ENCODE measurements at places on chromosomes 5 and 9. TPM values are rescaled to one million over a fixed set of nuclear protein-coding genes. Genes with fewer than 3 reads are reported as not detected.

DNA sequence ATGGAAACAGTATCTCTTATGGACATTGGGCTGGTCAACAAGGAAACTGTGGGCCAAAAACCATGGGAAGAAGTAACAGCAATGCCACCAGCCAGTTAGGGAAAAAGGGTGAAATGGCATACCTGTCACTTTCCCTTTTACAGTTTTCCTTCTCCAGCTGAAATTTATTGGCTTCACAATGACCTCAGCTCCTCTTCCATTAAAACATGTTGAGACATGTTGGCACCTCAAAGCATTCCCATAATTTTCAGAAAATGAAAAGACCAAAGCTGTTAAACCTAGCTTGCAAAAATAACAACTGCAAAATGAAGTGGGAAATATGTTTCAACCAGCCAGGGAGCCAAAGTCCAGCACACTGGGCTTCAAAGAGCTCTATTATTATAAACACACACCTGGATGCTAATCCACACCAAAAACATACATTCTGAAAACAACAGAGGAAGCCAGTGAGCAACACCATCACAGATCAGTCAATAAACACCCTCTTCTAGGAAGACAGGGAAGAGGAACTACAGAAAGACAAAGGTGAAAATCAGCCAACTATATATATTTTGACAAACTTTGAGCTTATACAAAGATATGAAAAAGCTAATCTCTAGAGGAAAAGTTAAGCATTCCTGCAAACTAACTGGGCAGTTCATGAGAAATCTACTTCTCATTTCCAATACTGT lies 78.4 kb upstream of the PTGER4 start:
- H3K36me3 ChIP-seq, result no peaks in the 10 kb centered on the region
- H3K27me3 ChIP-seq, result no peaks in the 10 kb centered on the region
- DNase-seq, result no peak
- no peak overlapping the region for H3K4me3 ChIP-seq
- no peak overlapping the region for H3K27ac ChIP-seq
- H3K4me1 ChIP-seq, result peaks cover 9% of the 10 kb centered on the region

DNA sequence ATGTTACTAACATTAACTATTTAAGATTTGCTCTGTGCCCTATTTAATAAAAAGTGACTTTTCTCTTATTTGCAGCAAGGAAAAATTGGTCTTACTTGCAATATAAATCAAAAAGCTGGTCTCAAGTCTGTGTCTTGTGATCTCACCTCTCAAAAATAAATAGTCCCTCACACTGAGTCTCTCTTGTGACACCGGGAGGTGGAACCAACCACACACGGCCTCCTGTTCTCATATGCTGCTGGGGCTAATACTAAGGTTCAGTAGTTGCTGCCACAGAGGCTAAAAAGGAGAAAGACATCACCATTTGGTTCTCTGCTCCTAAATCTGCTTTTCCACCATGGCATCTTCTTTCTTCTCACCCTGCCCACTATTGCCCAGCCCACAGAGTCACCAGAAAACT lies 175.8 kb upstream of the FTMT start:
- H3K36me3 ChIP-seq, result no peaks in the 10 kb centered on the region
- H3K27ac ChIP-seq, result no peak overlapping the region
- DNase-seq, result no peak
- H3K4me1 ChIP-seq, result no peaks in the 10 kb centered on the region

- H3K4me3 ChIP-seq, result no peak overlapping the region
- H3K27ac ChIP-seq, result no peak overlapping the region
- no peaks in the 10 kb centered on the region for H3K36me3 ChIP-seq
- H3K4me1 ChIP-seq, result no peaks in the 10 kb centered on the region
These were observed 122.1 kb upstream of the ADAMTS16 start for GRCh38 chr5:5017827-5018577.

DNA sequence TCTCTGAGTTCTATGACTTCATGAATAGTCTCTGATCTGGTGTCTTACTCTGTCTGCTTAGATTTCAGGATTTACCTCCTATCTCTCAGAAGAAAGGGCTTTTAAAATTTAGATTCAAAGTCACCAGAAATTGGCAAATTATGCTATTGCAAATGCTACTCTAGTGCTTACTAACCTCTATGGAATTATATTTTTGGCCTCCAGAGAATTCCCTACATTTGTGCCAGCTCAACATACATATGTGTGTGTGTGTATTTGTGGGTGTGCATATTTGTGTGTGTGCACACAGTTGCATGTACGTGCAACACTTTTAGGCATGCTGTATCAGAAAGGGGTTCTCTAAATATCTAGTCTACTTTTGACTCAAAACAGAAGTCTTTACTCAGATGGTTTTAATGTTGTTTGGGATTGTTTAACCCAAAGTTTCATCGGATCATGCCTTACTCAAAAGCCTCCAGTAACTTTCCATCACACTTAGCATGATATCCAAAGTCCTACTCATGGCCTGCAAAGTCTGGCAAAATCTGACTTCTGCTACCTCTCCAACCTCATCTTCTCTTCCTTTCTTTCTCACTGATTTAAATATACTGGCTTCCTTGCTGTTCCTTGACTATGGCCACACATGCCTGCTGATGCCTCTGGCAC lies 147.6 kb upstream of the NR3C1 start:
- peak overlapping the region; percentile 68 for H3K27ac ChIP-seq
- peaks cover 16% of the 10 kb centered on the region for H3K4me1 ChIP-seq
- H3K27me3 ChIP-seq, result no peaks in the 10 kb centered on the region
- H3K36me3 ChIP-seq, result no peaks in the 10 kb centered on the region
- DNase-seq, result peak; percentile 40

DNA sequence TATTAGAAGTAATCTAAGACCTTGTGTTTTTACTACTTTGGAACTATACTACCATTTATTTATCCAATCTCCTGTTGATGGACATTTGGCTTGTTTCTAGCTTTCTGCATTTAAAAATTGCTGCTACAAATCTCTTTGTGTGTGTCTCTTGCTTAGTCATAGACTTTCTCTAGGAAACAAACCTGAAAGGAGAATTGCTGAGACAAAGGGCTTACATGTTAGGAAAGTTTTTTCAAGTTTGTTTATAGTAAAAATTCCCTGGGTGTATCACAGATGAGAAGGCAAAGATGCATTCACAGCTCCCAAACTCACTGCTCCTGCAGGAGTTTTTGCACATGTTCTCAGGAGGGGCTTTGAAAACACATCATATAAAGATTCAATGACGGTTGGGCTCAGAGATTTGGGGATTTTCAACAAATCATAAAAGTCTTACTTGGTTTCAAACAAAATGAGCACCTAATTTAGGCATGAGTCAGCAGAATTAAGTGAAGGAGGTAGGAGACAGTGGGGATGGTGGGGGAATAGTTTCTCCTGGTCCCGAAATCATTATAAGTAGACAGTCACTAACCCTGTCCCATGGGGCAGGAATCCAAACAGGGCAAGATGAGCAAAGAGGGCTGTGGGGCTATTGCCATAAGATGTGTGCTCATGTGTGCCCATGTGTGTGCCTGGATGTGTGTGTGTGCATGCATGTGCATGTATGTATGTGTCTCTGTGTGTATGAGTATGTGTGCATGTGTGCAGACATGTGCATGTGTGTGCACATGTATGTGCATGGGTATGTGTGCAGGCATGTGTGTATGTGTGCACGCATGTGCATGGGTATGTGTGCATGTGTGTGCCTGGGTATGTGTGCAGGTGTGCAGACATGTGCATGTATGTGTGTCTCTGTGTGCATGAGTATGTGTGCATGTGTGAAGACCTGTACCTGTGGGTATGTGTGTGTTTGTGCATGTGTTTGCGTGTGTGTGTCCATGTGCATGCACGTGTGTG lies 43.4 kb upstream of the S1PR3 start:
- peaks cover 20% of the 10 kb centered on the region for H3K4me1 ChIP-seq
- H3K27me3 ChIP-seq, result peaks cover 2% of the 10 kb centered on the region
- no peak overlapping the region for H3K4me3 ChIP-seq
- no peak overlapping the region for H3K27ac ChIP-seq
- peak; percentile 86 for DNase-seq
- H3K36me3 ChIP-seq, result no peaks in the 10 kb centered on the region

GRCh38 chr9:19138084-19138483 lies 10.8 kb upstream of the PLIN2 start:
- DNase-seq, result no peak
- peaks cover 9% of the 10 kb centered on the region for H3K4me1 ChIP-seq
- no peaks in the 10 kb centered on the region for H3K27me3 ChIP-seq
- H3K27ac ChIP-seq, result no peak overlapping the region
- H3K36me3 ChIP-seq, result no peaks in the 10 kb centered on the region

GRCh38 chr9:70479880-70480291 lies 65.4 kb upstream of the KLF9 start:
- H3K4me3 ChIP-seq, result no peak overlapping the region
- DNase-seq, result peak; percentile 79
- H3K4me1 ChIP-seq, result peaks cover 19% of the 10 kb centered on the region

Gene IL13
- not detected for polyA plus RNA-seq

Gene MYOZ3
- polyA plus RNA-seq, result 0.24 TPM
